ENCODE measurements at places on chromosomes 11 and 22. TPM values are rescaled to one million over a fixed set of nuclear protein-coding genes. Genes with fewer than 3 reads are reported as not detected.

Gene ZP1
- total RNA-seq, result not detected

Gene DLG2
- 0.43 TPM for total RNA-seq

Gene ACRV1
- not detected for total RNA-seq

DNA sequence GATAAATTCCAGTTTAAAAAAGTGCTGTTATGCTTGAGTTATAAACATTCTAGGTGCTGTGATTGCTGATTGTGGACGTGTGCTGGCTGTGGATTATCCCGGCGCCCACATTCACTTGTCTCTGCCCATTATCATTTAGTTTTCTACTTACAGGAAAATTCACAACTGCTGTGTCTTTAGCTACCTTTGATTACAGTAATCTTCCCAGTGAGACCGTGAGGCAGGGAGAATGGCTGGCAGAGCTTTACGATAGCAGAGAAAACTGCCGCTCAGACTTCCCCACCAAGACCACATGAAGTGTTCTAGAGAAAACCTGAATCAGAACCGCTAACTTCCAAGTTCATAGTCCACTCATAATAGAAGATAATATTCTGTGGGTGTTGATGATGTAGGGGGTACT is 34.6 kb upstream of the NELL1 start:
- no peak for DNase-seq
- H3K4me3 ChIP-seq, result no peak overlapping the region
- H3K27ac ChIP-seq, result no peak overlapping the region
- H3K36me3 ChIP-seq, result no peaks in the 10 kb centered on the region
- H3K27me3 ChIP-seq, result no peaks in the 10 kb centered on the region

- H3K27me3 ChIP-seq, result no peaks in the 10 kb centered on the region
- no peak for DNase-seq
- H3K4me1 ChIP-seq, result no peaks in the 10 kb centered on the region
- no peaks in the 10 kb centered on the region for H3K36me3 ChIP-seq
Observed at GRCh38 chr11:102929972-102930371, 25.6 kb downstream of the MMP13 start.

DNA sequence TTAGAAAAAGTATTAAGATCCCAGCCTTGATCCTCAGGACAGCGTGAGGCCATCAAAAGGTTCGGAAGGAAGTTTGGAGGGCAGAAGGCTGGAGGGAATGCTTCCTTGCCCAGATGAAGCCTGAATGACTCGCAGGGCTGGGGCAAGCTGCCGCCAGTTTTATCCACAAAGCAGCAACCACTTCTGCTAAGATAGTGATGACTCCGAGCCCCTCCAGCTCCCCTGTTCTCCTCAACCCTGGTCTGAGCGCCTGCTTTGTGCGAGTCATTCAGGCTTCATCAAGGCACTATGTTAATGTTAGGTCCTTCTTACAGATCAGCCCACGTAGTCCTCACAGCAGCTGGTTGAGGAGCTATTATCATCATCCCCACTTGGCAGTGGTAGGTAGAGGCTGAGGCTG is 158.8 kb downstream of the COMMD9 start:
- DNase-seq, result no peak
- H3K27ac ChIP-seq, result no peak overlapping the region
- no peak overlapping the region for H3K4me3 ChIP-seq
- no peaks in the 10 kb centered on the region for H3K36me3 ChIP-seq
- no peaks in the 10 kb centered on the region for H3K4me1 ChIP-seq

DNA sequence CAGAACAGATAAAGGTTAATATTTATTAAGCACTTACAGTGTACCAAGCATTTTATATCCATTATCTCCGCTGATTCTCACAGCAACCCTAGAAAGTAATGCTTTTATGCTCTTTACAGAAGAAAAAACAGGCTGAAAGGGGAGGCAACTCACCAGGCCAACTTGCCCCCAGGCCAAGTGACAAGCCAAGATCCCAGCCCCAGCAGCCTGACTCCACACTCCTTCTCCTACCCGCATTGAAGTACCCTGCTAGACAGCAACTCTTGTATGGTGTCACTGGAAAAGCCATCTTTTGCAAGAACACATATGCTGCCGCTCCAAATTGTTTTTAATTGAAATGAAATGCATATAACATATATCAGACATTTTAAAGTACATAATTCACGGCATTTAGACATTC is 25.6 kb downstream of the SMCO4 start:
- no peak overlapping the region for H3K4me3 ChIP-seq
- no peaks in the 10 kb centered on the region for H3K4me1 ChIP-seq
- no peak for DNase-seq
- H3K27me3 ChIP-seq, result no peaks in the 10 kb centered on the region

DNA sequence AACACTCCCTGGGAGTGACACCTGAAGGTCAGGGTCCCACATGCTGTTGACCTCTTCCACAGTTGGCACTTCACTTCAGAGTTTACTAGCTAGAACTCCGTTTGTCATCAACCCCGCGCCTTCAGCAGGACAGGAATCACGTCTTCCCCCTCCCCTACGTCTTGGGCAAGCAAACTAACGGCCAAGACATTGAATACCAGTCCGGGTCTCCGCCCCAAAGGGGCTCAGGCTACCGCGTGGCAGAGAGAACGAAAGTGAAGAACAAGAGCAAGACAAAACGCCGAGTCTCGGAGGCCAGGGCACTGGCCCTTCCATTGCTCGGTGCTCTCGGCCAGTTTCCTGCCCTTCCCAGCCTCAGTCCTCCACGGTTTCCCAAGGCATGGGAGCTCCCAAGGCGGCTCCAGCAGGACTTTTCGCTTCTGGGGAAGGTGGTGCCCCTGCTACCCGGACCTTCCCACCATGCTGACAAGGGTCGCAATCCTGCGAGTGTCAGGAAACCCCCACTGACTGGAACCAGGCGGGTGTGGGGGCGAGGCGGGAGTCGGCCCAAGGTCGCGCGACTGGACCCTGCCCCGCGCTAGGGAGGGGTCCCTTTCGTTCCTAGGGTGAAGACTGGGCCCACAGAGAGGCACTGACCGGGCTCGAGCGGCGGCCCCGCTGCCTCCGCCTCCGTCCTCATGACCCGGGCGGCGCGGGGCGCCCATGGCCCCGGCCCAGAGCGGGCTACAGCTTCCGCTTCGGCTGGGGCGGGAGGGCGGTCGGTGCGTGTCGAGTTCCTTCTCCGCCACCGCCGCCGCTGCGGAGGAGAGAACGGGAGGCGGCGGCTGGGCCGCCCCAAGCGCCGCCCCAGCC is at the start of gene GUCD1:
Gene GUCD1, minus strand, starts transcription at position 826 of the 852 bp plus-strand sequence. Its CDS starts 147 bp downstream, at position 679.
- H3K4me3 ChIP-seq, result peak within 1 kb of the TSS; percentile 93
- DNase-seq, result no peak
- peaks cover 20% of the 10 kb centered on the region for H3K36me3 ChIP-seq
- H3K4me1 ChIP-seq, result peaks cover 31% of the 10 kb centered on the region

DNA sequence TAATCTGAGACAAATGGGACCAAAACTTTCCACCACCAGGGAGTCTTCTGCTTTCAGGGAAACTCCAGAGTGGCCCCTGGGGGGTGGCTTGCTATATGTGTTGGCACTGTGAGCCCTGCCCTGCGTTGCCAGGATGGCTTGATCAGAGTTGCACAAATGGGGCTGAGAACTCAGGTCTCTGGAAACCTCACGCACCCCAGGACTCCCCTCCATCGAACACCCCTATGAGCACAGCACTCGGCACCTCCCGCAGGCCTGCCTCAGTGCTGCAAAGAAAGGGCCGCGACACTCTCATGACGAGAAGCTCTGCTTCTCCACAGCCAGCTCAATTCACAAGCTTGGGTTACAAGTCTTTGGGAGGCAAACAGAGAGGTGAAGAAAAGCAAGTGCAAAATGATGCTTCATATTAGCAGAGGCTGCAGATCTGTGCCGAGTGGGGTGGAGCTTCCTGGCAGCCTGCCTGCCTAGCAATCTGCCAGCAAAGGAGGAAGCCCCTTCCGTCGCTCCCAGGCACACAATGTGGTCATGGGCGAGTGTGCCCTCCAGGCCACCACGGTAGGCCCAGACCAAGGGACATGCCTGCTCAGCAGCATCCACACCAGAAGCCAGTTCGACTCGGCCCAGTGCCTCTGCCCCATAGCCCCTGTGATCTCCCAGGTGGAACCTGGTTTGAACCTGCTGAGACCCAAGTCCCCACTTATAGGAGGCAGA is 55.7 kb downstream of the MYH9 start:
- peak overlapping the region; percentile 98 for H3K27ac ChIP-seq
- H3K4me1 ChIP-seq, result peaks cover 96% of the 10 kb centered on the region
- H3K27me3 ChIP-seq, result no peaks in the 10 kb centered on the region
- H3K4me3 ChIP-seq, result no peak overlapping the region
- peaks cover 32% of the 10 kb centered on the region for H3K36me3 ChIP-seq
- peak; percentile 86 for DNase-seq

GRCh38 chr11:86120807-86121206 is 51.9 kb upstream of the PICALM start:
- no peak overlapping the region for H3K4me3 ChIP-seq
- no peak overlapping the region for H3K27ac ChIP-seq
- no peaks in the 10 kb centered on the region for H3K36me3 ChIP-seq
- H3K27me3 ChIP-seq, result no peaks in the 10 kb centered on the region
- DNase-seq, result no peak

DNA sequence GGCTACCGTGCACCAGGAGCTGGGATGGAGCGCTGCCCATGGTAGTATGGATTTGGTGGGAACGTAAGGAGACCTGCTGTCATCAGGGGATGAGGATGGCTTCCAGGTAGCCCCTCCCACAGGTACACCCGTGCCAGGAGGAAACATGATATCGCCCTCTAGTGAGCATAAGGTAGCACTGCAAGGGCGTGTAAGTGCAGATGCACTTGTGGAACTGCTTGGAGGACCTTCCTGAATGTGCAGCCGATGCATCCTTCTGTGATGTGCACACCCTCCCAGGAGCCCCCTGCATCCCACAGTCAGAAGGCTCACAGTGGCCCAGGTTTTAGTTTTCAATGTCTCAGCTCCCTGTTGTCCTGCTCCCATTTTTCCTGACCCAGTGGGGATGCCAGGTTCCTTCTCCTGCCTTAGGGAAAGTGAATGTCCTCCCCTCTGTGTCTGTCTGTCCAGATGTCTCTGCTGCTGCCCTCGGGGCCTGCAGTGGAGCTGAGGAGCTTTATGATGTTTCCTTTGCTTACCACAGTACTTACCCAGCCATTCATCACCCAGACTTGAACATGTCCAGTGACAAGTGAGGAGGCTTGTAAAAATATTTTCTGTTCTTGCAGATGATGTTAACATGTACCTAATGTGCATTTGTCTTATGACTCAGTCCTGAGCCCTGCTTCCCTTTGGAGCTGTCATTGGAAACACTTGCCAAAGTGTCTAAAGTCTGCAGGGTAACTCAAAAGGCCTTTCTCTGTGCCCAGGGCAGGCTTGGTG is 49.2 kb downstream of the DBX1 start:
- DNase-seq, result no peak
- peaks cover 61% of the 10 kb centered on the region for H3K36me3 ChIP-seq
- no peaks in the 10 kb centered on the region for H3K27me3 ChIP-seq
- H3K27ac ChIP-seq, result peak overlapping the region; percentile 85
- H3K4me1 ChIP-seq, result peaks cover 51% of the 10 kb centered on the region
- no peak overlapping the region for H3K4me3 ChIP-seq

- H3K36me3 ChIP-seq, result no peaks in the 10 kb centered on the region
- H3K27me3 ChIP-seq, result no peaks in the 10 kb centered on the region
- no peak overlapping the region for H3K27ac ChIP-seq
- DNase-seq, result no peak
- peak overlapping the region; percentile 96 for H3K4me3 ChIP-seq
Observed at GRCh38 chr22:40046126-40046525, 51.4 kb downstream of the FAM83F start.

GRCh38 chr11:126969865-126970479 is 30.6 kb downstream of the KIRREL3 start:
- no peak overlapping the region for H3K4me3 ChIP-seq
- no peaks in the 10 kb centered on the region for H3K36me3 ChIP-seq
- no peak for DNase-seq
- no peaks in the 10 kb centered on the region for H3K27me3 ChIP-seq
- no peaks in the 10 kb centered on the region for H3K4me1 ChIP-seq
- no peak overlapping the region for H3K27ac ChIP-seq

- H3K27ac ChIP-seq, result no peak overlapping the region
- peaks cover 5% of the 10 kb centered on the region for H3K4me1 ChIP-seq
- peaks cover 7% of the 10 kb centered on the region for H3K36me3 ChIP-seq
- DNase-seq, result no peak
- H3K4me3 ChIP-seq, result no peak overlapping the region
- no peaks in the 10 kb centered on the region for H3K27me3 ChIP-seq
Observed at GRCh38 chr11:61142424-61142823, 18.8 kb downstream of the VPS37C start.

DNA sequence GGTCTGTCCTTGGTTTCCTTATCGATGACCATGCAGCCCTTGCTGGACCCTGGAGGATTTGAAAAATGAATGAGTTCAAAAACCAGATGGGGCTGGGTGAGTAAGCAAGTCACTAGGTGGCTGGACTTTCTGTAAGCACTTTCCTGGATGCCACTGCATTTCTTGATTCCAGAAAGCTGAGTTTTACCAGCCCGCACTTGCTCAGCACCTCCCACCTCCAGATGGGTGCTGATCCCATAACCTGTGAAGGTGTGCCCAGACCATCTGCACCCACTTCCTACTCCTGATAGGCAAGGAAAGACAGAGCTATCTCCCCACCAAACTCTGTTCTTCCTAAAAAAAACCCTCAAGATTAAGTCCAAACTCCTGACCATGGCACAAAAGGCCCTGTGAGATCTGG is 21.1 kb downstream of the ASCC2 start:
- H3K27me3 ChIP-seq, result no peaks in the 10 kb centered on the region
- H3K4me3 ChIP-seq, result no peak overlapping the region
- H3K27ac ChIP-seq, result no peak overlapping the region
- no peak for DNase-seq

- H3K4me3 ChIP-seq, result no peak overlapping the region
- H3K4me1 ChIP-seq, result no peaks in the 10 kb centered on the region
- H3K36me3 ChIP-seq, result no peaks in the 10 kb centered on the region
- DNase-seq, result no peak
- no peaks in the 10 kb centered on the region for H3K27me3 ChIP-seq
Observed at GRCh38 chr11:78497293-78497692, 77.4 kb downstream of the NARS2 start.

GRCh38 chr11:407651-408123 is 7.1 kb downstream of the SIGIRR start:
- no peak for DNase-seq
- H3K4me1 ChIP-seq, result peaks cover 8% of the 10 kb centered on the region
- no peak overlapping the region for H3K4me3 ChIP-seq
- no peaks in the 10 kb centered on the region for H3K36me3 ChIP-seq
- no peaks in the 10 kb centered on the region for H3K27me3 ChIP-seq

DNA sequence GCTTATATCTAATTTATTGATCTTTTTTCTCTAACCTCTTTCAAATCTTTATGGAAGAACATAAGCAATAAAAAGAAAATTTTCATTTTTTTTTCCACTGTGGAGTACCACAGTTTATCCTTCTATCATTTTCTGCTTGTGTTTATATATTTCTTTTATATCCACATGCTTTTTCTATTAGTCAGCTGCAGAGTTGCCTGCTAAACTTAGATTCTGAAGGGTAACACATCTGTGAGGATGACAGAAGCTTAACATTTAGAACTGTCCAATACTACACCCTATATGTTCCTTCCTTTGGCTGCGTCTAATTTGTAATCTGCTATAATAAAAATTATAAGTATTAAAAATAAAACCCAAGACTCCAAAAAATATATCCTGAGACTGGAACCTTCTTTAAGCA is 20.8 kb downstream of the CCDC90B start:
- no peaks in the 10 kb centered on the region for H3K27me3 ChIP-seq
- H3K4me1 ChIP-seq, result no peaks in the 10 kb centered on the region
- peaks cover 32% of the 10 kb centered on the region for H3K36me3 ChIP-seq
- H3K27ac ChIP-seq, result no peak overlapping the region

All from ascending aorta (tissue), 2 donors.